ENCODE measurements at places on chromosomes 11 and 22.

DNA sequence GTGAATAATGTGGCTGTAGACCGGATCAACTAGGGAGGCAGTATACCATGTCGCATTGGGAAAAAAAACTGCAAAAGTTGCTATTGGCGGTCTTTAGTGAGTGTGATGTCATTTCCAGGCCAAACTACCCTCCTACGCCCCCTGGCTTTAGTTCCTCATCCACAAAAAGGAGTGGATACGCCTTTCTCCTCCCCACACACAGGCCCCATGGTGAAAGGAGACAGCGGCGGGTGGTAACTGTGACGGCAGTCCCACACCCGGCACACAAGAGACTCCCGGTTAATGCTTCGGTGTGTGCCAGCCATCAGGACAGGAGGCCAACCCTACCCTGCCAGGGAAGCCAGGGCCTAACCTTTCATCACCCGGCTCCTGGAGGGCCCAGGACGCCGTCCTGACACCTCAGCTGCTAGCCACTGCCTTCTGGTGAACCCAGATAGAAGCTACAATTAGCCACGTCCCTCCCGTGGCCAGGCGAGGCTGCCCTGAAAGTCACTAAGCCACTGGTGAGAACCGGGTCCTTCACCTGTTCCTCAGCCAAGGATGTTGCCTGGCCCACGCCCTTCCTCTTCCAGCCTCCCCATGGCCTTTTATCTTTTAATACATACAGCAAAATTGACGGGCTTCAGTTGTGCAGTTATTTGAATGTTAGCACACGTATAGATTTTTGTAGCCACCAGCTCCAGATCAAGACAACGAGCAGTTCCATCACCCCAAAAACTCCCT is 10.8 kb downstream of the TP53I11 start:
- DNase-seq = no peak

GRCh38 chr22:49079743-49080500 is 747.8 kb downstream of the BRD1 start:
- no peak for DNase-seq

- no peak for DNase-seq
Observed at GRCh38 chr11:64156235-64157011, 9.5 kb downstream of the MACROD1 start.

DNA sequence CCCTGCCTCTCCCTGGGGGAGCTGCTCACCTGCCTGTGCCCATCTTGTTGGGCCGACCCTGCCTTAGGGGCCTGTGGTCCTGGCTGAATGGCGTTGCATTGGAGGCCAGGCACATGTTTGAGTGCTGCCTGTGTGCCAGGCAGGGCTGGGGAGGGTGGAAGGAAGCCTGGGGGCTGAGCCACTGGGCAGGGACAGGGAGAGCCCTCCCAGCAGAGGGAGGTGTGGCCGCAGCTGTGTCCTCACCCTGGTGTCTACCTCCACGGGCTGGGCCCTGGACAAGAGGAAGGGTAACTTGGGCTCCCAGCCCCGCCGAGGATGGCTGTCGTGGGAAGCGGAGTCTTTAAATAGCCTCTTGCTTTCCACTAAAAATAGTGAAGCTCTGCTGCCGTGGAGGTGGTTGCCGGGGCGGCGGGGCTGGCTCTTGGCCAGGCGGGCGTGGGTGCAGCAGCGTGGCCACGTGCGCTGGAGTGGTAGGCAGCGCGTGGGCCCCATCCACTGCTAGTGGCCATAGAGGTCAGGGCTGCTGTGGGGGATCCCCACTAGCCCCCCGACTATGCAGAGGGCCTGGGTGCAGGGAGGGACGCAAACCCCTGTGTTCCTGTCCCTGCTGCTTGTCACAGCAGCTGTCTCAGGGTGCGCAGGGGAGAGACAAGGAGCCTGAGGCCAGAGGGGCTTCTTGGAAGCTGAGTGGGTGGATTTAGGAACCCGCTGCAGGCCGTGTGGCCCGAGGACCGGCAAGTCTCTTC is 6.2 kb downstream of the ZDHHC8 start:
- DNase-seq = no peak

GRCh38 chr22:49329636-49330035 is 498.0 kb downstream of the BRD1 start:
- DNase-seq = no peak
